Esophagus muscularis mucosa (tissue), 4 donors: ENCODE measurements at places on chromosomes 6 and 20.

GRCh38 chr6:118551063-118552053 lies 3.3 kb downstream of the PLN start:
- peak overlapping the region; percentile 72 for H3K27ac ChIP-seq
- no peaks in the 10 kb centered on the region for H3K36me3 ChIP-seq
- peak overlapping the region; percentile 59 for H3K4me3 ChIP-seq

DNA sequence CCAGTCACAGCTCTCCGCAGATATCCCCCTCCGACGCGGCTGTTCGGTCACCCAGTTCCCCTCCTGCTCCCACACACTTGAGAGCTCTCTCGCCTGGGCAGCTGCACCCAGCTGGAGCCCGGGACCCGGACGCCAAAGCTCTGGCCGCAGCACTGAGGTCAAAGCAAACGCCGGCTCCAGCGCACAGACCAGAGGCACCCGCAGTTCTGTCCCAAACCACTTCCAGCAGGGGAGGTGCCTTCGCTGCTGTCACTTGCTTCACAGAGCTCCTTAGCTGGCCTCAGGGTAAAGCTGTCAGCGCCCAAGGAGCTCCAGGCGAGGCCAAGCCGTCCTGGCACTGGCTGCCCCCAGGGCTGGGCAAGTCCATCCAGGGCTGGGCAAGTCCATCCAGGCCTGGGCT lies 27.9 kb downstream of the SLC2A4RG start:
- no peak for DNase-seq
- no peaks in the 10 kb centered on the region for H3K27me3 ChIP-seq
- no peak overlapping the region for H3K27ac ChIP-seq

DNA sequence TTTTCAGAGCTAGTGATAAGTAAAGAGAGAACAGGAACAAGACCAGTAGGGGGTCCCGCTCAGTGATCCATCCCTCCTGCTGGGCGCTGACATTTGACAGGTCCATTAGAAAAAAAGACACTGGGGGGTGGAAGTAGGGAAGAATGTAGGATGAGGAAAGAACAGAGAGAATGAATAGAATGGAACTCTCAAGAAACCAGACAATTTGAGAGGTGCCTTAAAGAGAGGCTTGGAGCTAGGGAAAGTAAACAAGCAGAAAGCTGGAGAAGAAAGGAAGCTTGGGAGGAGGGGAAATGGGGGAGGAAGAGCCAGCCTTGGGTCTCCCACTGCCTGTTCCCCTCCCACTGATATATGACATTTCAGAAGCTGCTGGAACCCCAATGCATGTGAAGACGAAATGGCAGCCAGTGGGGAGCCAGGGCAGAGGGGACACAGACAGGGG lies 8.4 kb downstream of the GABBR1 start:
- no peak overlapping the region for H3K4me3 ChIP-seq
- H3K36me3 ChIP-seq, result peaks cover 23% of the 10 kb centered on the region
- H3K27ac ChIP-seq, result no peak overlapping the region
- peaks cover 4% of the 10 kb centered on the region for H3K27me3 ChIP-seq
- no peak for DNase-seq

GRCh38 chr6:130113201-130113710 lies 94.9 kb downstream of the L3MBTL3 start:
- H3K4me3 ChIP-seq, result no peak overlapping the region
- H3K4me1 ChIP-seq, result no peaks in the 10 kb centered on the region
- H3K27me3 ChIP-seq, result no peaks in the 10 kb centered on the region
- H3K36me3 ChIP-seq, result no peaks in the 10 kb centered on the region
- no peak overlapping the region for H3K27ac ChIP-seq
- no peak for DNase-seq

- no peaks in the 10 kb centered on the region for H3K4me1 ChIP-seq
- H3K27ac ChIP-seq, result no peak overlapping the region
Measured at GRCh38 chr6:89599727-89600126, 38.8 kb downstream of the LYRM2 start.
